ENCODE measurements at places on chromosomes 2 and 18.

GRCh38 chr18:55477499-55477859, 110.5 kb downstream of the TCF4 start:
- peak; percentile 81 for ATAC-seq

DNA sequence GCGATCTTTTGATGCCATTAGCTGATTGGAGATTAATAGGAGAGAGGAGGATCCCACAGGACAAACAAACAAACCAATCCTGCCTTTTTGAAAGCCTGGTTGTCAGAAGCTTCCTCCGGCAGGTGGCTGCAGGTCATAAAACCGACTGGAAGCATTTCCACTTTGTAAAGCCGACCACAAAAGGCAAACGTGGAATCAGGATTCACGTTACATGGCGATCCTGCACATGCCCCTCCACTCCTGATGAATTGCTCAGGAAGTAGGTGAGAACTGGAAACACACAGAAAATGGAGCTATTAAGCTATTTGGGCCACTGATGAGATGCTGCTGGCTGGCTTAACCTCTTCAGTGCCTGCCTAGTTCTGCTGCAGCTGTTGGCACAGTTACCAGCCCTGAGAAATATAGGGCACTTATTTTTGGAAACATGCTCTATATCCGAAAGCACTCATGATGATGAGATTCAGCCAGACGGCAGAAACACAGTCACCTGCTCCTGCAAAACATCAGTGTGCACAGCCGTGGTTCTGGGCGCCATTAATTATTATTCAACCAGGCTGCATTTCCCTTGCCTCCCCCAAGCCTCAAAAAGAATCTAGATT, 110.3 kb upstream of the ST6GAL2 start:
- ATAC-seq: peak; percentile 14

DNA sequence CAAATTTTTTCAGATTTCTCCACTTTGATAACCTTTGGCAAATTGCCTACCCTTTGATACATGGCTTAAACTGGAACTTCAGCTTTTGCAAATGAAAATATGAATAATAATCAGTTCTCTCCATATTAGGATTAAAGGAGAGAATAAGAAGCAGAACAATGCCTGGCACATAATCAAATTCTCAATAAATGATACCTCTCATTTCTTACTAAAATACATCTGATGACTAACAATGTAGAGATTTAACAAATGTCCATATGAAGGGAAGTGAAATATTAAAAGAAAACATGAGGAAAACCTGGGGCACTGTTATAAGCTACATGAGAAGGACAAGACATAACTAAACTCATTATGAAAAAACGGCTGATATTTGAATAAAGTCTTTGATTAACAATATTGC, 1103.6 kb downstream of the LRP1B start:
- ATAC-seq: no peak

DNA sequence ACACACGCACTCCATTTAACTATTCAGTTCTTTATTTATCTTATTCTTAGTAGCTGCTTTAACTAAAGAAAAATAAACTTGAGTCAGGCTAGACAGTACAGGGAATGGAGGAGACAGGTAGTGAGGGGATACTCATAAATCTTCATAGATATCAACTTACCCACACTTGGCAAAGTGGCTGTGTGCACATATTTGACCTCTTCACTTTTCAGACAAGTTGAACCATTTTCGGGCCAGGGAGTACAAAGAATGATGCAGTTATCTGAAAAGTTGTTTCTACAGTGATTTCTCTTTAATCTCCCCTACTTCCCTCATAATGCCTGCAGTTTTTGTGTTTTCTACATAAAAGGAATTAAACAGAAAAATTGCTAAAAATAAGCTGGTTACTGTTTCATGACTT, 307.5 kb downstream of the GULP1 start:
- no peak for ATAC-seq

- peak; percentile 74 for ATAC-seq
These were observed 622.5 kb downstream of the RNF144A start for GRCh38 chr2:7539760-7540159.

- ATAC-seq: no peak
These were observed 309.1 kb downstream of the MYCN start for GRCh38 chr2:16249246-16250055.

GRCh38 chr2:236728916-236729670, 159.5 kb downstream of the ACKR3 start:
- no peak for ATAC-seq

DNA sequence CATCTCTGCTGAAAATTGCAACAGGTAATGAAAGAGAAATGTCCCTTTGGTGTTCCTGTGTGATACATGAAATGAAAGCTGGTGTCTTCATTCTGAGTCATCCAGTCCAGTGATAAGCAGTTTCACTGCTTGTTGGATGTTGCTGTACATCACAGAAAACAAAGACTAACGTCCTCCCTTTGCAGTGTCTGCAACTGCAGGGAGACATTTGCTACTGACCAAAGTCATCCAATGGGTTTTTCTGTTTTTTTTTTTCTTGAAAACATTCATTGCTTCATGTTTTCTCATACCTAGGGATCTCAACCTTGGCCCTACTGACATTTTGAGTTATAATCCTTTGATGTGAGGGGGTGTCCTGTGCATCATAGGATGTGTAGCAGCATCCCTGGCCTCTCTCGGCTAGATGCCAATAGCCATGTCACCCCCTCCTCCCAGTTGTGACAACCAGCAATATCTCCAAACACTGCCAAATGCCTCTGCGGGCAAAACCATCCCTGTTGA, 63.6 kb upstream of the FZD5 start:
- ATAC-seq: no peak

All from SK-N-SH treated with all-trans-retinoic acid at 6 μM for 48 hours (cell line).